ENCODE measurements at places on chromosomes 5 and 9. TPM values are rescaled to one million over a fixed set of nuclear protein-coding genes. Genes with fewer than 3 reads are reported as not detected.

Gene DND1
- total RNA-seq, result 0.20 TPM

GRCh38 chr5:73151766-73152410 is 21.1 kb upstream of the TMEM174 start:
- no peak for DNase-seq

- DNase-seq, result no peak
Measured at GRCh38 chr5:109316634-109317033, 93.1 kb downstream of the PJA2 start.

- DNase-seq, result no peak
Measured at GRCh38 chr5:76482984-76483383, 79.9 kb downstream of the IQGAP2 start.

- DNase-seq, result no peak
Measured at GRCh38 chr5:175685701-175686350, 28.0 kb downstream of the HRH2 start.

DNA sequence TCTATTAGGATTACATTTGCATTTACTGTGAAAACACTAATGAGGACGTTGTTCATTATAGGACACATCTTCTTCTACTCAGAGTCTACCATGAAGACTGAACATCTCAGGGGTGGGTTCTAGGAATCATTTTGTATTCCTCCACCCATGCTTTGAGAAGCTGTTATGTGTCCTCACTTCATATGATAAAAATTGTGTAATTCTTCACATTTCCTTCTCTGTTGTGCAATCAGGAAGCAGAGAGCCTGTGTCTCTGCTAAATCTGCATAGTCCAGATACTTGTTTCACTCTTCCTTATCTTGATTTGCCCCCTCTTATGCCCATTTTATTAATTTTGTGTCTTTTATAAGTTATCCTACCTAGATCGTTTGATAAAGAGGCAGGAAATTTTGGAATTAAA is 97.8 kb upstream of the IQGAP2 start:
- no peak for DNase-seq

GRCh38 chr5:141483902-141484301 is 928 bp upstream of the PCDHGC4 start:
- DNase-seq, result no peak

Gene LCNL1
- 5.1 TPM for total RNA-seq

Gene CAVIN4
- total RNA-seq, result 58.7 TPM

Gene PCAT7
- not detected for total RNA-seq

DNA sequence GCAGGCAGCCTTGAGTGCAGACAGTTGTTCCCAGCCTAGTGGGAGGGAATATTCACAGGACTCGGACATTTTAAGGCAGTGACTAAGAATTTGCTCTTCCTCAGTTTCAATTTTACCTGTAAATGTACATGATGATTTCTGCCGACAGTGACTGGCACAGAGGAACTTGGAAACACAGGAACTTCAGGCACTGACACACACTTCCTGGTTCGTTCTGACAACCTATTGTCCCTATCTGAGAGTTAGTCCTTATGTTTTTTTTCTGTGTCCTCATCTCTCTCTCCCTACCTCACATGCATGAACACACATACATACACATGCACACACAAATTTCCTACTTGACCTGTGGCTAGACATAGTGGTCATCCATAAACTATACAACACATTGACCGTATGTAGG is 89.4 kb upstream of the CD180 start:
- DNase-seq, result no peak

GRCh38 chr9:76610011-76610352 is 151.0 kb downstream of the GCNT1 start:
- DNase-seq, result peak; percentile 68

All from heart right ventricle (tissue), 16 donors.